ENCODE measurements at places on chromosomes 5 and 9.

GRCh38 chr5:52864371-52864770 is 76.7 kb downstream of the ITGA1 start:
- no peak for DNase-seq

GRCh38 chr9:93908591-93909241 is 46.4 kb downstream of the BARX1 start:
- no peak for DNase-seq

DNA sequence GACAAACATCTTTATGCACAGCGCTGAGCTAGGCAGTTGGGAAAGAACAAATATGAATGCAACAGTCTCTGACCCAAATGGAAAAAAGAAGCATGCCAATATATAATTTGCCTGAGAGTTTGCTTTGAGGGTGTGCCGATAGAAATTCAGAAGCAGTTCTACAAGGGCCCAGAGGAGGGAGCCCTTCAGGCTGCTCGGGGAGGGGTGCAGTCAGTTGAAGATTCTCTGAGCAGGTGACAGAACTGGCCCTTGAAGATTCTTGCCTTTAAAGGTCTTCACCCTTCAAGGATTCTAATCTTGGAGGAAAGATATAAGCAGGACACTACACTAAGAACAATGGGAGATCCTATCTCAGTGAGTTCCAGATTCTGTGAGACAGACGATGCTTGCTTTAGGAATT is 3.7 kb upstream of the PAPPA start:
- DNase-seq, result peak; percentile 10

DNA sequence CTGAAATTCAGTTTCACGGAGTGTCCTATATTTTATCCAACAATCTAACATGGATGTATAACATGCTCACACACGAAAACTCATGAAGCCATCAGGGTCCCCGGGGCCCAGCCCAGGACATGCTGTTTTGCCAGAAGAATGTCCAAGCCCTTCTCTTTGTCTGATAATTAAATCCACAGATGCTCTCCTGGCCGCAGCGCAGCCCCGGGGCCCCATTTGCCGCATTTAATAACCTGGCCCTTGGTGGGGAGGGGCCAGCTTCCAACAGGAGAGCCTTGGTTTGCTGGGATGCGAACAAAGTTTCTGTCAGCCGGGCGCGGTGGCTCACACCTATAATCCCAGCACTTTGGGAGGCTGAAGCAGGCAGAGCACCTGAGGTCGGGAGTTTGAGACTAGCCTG is 30.0 kb downstream of the PLPP7 start:
- no peak for DNase-seq
